ENCODE measurements at places on chromosomes 6 and 20. TPM values are rescaled to one million over a fixed set of nuclear protein-coding genes. Genes with fewer than 3 reads are reported as not detected.

The LY6G6F gene
- total RNA-seq = not detected

The UBD gene
- total RNA-seq = not detected

The PROKR2 gene
- not detected for total RNA-seq

The HLA-DQB1 gene
- total RNA-seq = 23.2 TPM

The FAM217A gene
- 0.09 TPM for total RNA-seq

The DDX39B gene
- total RNA-seq = 246 TPM

Data from mucosa of gallbladder (tissue), 1 donor.